ENCODE measurements at places on chromosomes 5 and 9. TPM values are rescaled to one million over a fixed set of nuclear protein-coding genes. Genes with fewer than 3 reads are reported as not detected.

The INSYN2B gene
- polyA plus RNA-seq = 0.92 TPM

DNA sequence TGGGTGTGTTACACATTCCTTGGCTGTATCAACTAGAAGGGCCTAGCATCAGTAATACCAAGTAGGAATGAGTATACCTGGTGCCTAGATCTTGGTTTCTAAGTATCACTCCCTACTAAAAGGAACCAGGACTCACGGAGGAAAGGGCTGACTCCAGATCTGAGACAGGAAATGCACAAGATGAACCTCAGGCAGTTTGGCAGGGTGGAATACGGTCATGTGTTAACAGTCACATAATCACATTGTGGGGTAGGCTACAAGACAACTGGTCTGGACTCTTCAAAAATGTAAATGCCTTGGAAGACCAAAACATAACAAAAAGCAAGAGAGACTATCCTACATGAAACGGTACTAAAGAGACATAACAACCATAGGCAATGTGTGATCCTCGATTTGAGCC is 158.8 kb downstream of the CRB2 start:
- no peak overlapping the region for H3K4me3 ChIP-seq
- no peaks in the 10 kb centered on the region for H3K4me1 ChIP-seq
- no peak for DNase-seq
- H3K36me3 ChIP-seq = no peaks in the 10 kb centered on the region

DNA sequence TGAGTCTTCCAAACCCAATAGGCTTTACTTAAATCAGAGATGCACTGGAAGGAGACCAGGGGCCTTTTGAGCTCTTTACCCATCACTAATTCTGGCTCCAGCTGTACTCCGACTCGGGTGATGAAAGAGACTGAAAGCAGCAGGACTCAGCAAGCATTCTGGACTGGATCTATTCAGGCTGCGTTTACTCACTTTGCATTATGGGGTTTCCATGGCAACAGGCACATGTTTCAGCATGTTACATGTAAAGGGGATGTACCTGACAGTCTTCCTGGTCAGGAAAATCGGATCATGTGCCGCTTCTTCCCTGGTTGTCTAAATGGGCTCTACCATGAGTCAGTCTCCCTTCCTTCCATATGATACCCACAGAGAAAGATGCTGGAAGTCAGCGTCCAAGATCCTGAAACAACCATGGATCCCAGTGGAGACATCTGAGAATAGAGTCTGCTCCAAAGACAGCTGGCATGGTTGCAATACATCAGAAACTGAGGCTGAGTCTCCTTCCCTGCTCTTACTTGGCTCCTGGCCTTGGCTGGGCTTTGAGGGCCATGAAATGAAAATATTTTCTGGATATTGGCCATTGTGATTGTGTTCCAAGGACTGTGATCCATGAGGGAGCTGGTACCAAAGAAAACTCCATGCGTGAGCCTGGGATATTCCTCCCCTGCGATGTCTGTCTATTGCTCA is 102.5 kb upstream of the TNC start:
- no peaks in the 10 kb centered on the region for H3K27me3 ChIP-seq
- no peak overlapping the region for H3K27ac ChIP-seq
- H3K36me3 ChIP-seq = no peaks in the 10 kb centered on the region
- DNase-seq = no peak

- H3K36me3 ChIP-seq = no peaks in the 10 kb centered on the region
- no peaks in the 10 kb centered on the region for H3K27me3 ChIP-seq
- no peak overlapping the region for H3K27ac ChIP-seq
- DNase-seq = no peak
- H3K4me3 ChIP-seq = no peak overlapping the region
Observed at GRCh38 chr5:113382731-113383130, 52.1 kb downstream of the TSSK1B start.

DNA sequence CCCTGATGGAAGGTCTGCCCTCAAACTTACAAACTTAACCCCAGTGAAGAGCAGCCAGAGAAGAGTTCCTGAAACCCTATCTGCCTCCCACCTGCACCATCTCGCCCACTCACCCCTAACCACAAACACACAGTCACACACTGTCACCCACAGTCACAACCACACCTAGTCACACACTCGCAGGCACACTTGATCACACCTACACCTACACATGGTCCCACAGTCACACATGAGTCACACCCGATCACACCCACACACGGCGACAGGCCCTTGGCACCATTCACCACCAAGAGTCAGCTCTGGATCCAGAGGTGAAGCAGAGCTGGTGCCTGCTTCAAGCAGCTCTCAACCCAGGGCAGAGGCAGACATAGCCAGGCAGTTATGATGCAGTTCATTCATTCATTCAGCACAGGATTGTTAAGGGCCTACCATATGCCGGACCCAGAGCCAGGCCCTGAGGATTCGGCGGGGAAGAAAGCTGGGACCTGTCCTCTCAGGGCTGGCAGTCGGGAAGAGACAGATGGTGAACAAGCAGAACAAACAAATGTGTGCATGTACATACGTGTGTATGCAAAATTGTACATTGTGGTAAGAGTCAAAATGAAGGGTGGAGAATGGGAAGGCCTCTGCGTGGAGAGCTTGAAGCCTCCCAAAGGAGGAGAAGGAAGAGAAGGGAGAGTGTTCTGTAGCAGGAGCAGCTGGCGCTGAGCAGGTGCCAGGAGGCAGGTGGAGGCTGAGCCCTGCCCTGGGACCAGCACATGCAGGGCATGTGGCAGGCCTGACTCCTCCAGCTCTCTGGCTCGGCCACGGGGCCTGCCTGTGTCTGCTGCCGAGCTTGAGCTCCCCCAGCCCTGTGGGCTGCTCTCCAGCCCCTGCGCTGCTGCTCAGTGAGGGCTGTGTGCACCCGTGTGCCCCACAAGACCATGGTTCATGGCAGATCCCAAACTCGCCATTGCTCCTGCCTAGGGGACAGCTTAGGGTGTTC is 6.4 kb downstream of the TSPAN17 start:
- H3K4me3 ChIP-seq = no peak overlapping the region
- peaks cover 6% of the 10 kb centered on the region for H3K4me1 ChIP-seq
- H3K27ac ChIP-seq = no peak overlapping the region
- no peak for DNase-seq
- no peaks in the 10 kb centered on the region for H3K27me3 ChIP-seq

Measured in ovary (tissue), 10 donors.